ENCODE measurements at places on chromosomes 13 and 19.

DNA sequence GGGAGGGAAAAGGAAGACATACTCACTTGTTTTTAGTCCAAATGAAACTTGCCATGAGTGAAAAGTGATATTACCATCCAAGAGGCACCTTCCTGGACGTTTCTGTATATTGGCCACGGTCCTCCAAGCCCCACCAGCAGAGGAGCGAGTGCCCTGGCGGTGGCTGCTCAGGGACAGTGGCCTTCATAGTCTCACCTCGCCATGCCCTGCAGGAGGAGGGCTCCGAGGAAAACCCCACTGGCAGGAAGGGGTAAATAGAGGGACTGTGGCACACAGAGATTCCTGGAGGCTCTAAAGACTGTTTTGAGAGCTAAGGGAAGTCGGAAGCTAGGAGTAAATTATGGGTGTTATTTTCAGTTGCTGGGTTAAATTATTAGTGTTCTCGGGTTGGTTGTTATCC, 98.4 kb upstream of the UBL3 start:
- DNase-seq = no peak

DNA sequence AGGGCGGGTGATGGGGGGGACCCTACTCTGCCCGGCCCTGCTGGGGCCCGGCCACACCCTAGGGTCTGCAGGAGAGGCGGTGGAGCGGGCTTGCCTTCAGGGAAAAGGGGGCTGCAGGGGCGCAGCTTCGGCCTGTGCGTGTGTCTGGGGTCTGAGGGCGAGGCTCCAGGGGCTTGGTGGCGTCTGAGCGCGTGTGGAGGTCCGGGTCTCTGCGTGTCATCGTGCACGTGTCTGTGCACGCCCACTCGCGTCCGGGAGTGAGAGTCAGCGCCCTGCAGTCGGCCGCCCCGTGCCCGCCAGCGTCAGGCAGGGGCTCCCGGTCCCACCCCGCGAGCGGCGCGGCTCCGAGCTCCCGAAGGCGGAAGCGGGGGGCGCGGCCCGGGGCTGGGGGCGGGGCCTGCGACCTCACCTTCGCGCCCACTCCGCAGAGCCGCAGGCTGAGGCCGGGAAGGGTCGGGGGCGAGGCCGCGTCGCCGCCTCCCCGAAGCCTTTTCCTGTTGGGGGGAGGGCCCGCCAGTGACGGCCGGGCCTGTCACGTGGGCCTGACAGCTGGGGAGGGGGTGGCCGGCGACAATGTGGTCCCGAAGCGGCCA, at the start of gene ARHGAP45:
ARHGAP45 (plus strand) TSS at position 420 of the 593 bp plus-strand sequence. CDS start 239 bp downstream, outside the sequence.
- DNase-seq = no peak

- DNase-seq = no peak
Measured at GRCh38 chr19:33290956-33291622, 11.2 kb downstream of the CEBPA start.

- DNase-seq = peak; percentile 79
Measured at GRCh38 chr19:49119411-49120324, at the start of gene PPFIA3. Gene PPFIA3 (plus strand): TSS chr19:49119544. CDS start chr19:49127874, 8,330 bp downstream.

GRCh38 chr13:39510316-39510695, 92.7 kb downstream of the LHFPL6 start:
- no peak for DNase-seq

GRCh38 chr13:51981355-51981754, 29.9 kb downstream of the ATP7B start:
- no peak for DNase-seq

- peak; percentile 67 for DNase-seq
Measured at GRCh38 chr19:47230054-47230920, 712 bp downstream of the BBC3 start.

- DNase-seq = no peak
Measured at GRCh38 chr13:50460358-50460757, 383.1 kb downstream of the DLEU7 start.

GRCh38 chr13:94495806-94496205, 16.3 kb upstream of the DCT start:
- DNase-seq = no peak

DNA sequence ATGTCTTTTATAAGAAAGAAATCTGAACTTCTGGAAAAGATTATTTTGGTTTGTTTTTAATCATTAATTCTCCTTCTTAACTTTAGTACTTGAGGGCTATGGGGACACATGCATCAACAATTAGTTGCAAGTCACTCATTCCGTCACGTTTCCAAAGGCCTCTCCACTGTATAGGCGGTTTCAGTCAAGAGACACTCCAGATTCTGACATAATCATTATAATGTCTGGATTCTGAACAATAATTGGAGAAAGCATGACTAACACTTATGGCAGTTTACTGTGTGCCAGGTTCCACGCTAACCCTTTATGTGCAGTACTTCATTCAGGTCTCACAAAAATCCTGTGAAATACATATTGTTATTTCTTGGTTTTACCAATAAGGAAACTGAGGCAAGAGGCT, 71.9 kb downstream of the TNFRSF19 start:
- no peak for DNase-seq

GRCh38 chr13:26390203-26390602, 136.3 kb downstream of the CDK8 start:
- DNase-seq = no peak

DNA sequence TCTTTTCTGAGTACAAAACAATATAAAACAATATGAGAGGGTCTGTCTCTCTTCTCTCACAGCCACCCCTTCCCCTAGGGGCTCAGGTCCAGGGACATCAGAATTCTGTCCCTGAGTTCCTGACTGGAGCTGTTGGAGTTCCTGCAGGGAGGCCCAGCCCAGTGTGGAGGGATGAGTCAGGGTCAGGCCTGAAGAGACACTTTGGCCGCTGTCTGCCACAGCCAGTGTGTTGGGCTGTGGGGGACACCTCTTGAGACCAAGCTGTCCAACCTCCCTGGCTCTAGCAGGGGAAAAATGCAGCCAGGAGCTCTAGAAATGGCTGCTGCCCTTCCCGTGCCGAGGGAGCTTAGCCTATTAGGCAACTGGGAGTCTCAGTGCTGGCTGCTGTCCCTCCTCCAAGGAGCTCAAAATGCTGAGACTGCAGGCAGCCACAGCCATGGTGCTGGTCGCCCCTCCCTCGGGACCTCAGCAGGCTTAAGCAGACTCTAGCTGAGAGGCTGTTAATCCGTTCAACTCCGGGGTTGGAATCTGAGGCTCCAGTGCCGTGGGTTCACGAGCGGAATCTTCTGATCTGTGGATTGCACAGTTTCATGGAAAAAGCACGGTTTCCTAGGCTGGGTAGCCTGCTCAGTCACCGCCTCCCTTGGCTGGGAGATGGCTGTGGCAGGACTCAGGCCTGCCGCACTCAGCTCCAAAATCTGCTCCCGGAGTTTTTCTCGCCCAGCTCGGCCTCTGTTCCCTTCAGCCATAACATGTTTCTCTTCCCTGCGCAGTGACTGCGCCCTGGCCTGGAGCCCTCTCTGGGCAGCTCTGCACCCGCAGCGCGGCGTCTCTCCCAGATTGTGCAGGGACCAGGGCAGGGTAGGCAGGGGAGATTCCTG, 3.8 kb upstream of the ZNF626 start:
- DNase-seq = no peak

GRCh38 chr19:12833738-12834565, 427 bp downstream of the RTBDN start:
- no peak for DNase-seq

GRCh38 chr19:14555918-14556661, 15.8 kb downstream of the NDUFB7 start:
- no peak for DNase-seq

DNA sequence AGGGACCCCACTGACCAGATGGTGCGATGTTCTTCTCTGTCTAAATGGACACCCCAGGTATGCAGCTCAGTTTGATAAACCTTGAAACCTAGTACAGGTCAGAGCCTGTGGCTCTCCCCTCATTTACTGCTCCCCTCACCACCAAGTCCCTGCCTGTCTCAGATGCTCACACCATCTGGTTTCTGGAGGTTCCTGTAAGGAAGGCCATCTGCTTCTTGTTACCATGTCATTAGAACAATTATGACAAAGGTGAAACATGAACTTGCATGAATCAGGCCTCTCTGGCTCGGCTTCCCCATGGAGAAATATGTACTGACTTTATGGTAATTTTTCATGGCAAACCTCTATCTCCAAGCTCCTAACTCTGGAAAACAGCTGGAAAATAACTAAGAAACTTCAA, 965.7 kb downstream of the UQCRFS1 start:
- DNase-seq = no peak

DNA sequence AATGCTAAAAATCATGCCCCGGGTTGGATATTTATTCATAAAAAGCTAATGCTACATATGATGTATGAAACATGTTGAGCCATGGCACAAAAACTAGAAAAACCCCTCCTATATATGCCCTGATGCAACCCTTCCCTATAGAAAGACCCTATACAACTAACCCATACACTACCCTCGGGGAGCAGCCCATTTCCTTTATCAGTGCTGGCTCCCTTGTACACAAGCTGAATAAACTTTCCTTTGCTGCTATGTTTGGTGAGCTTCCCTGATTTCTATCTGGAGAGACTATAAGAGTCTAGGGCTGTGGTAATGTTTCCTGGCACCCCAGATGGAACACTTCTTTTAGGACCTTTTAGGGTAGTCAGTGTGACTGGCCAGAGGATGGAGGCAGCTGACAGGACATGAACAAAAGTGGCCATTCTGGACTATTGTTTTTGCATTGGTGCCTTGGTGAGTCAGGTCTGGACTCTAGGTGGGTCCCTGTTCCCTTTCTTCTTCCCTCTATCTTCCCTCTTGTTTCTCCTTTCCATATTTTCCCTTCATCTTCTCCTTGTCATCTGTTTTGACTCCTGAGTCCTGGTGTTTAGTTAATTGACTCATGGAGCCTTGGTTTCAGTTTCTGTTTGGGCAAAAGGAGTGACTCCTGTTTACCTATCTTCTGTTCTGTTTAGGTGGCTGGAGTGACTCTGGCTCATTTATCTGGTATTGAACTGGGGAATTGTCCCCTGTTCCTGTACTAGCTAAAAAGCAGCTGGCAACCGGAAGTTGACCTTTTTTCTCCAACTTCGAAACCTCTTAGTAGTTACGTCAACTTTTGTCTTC, 1321.8 kb upstream of the PCDH9 start:
- no peak for DNase-seq

DNA sequence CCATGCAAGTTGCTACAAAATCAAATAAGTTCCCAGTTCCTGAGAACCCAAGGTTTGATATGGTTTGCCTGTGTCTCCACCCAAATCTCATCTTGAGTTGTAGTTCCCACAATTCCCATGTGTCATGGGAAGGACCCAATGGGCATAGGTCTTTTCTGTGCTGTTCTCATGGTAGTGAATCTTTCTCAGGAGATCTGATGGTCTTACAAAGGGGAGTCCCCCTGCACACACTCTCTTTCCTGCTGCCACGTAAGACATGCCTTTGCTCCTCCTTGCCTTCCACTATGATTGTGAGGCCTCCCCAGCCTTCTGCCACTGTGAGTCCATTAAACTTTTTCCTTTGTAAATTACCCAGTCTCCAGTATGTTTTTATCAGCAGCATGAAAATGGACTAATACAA, 28.5 kb upstream of the TSHZ3 start:
- no peak for DNase-seq

- peak; percentile 10 for DNase-seq
Measured at GRCh38 chr19:5623397-5624017, 624 bp downstream of the SAFB start.

DNA sequence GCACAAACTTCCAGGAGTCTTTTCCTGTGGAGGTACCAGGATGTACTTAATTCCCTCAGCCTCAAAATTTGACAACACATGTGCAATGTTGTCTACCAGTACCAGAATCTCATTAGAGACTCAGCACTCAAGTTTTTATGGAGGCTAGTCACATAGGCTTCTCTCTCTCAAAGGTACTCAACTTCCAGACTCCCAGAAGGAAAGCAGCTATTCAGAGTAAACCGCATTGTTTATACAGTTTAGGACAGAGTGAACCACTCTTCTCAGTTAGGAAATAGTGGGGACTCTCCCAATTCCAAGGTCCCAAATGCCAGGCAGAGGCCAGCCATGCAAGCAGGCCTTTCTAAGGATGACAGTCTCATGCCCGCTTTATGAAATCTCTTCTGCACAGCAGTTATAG, 8.5 kb upstream of the C1QTNF9B start:
- no peak for DNase-seq

GRCh38 chr19:48061401-48062344, 17.8 kb upstream of the CABP5 start:
- DNase-seq = no peak

GRCh38 chr13:22061806-22062391, 391.0 kb downstream of the FGF9 start:
- DNase-seq = no peak

- DNase-seq = no peak
Measured at GRCh38 chr13:70237131-70237530, 128.9 kb upstream of the KLHL1 start.

DNA sequence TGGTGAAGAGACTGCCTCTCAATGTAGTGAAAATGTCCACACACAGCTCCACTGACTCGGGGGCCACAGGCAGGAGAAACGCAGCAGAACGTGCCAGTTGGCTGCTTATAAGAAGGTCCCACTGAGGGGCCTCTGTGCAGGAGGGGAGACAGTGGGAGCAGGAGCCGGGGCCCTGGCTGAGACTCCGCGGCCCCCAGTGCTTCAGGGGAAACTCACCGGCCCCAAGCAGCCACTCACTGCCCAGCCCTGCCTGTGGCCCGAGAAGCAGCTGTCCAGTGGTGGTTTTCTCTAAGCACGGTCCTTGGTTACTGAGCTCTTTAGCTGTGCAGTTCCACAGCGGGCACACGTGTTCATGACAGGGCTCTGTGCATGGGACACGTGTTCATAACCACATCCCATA, 91.9 kb upstream of the MCF2L start:
- DNase-seq = no peak

- DNase-seq = no peak
Measured at GRCh38 chr19:15469513-15470297, 5.4 kb upstream of the RASAL3 start.

GRCh38 chr13:36975172-36975571, 24.0 kb downstream of the ALG5 start:
- no peak for DNase-seq

GRCh38 chr13:32589471-32589870, 3.2 kb downstream of the PDS5B start:
- no peak for DNase-seq

DNA sequence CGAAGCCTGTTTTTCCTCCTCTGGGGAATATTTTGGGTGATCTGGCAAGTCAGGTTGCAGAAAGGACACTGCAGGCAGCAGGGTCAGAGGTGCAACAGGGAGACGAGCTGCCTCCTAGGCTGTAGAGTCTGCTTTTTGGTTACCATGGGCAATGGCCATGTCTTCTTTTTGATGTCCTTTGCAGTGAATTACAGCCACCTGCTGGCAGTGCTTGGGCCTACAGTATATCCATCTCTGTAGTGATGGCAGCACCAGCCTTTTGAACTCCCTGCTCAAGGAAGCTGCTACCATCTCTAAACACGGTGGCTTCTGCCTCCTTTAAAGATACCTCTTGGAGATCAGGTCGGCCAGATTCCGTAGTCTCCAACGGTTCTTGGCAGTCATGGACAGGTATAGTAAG, 73.9 kb downstream of the WTIP start:
- DNase-seq = no peak

GRCh38 chr19:54388802-54389139, 24.0 kb upstream of the LAIR1 start:
- no peak for DNase-seq

- peak; percentile 19 for DNase-seq
Measured at GRCh38 chr19:8149261-8150094, at the start of gene FBN3. Gene FBN3 (minus strand): TSS chr19:8149592. CDS start chr19:8147480, 2,112 bp downstream.

- no peak for DNase-seq
Measured at GRCh38 chr19:19205416-19206410, 2.5 kb upstream of the NR2C2AP start.

Data from endothelial cell (in vitro differentiated cells).